ENCODE measurements at places on chromosomes 13 and 19.

GRCh38 chr13:104447348-104447747 is 1381.1 kb upstream of the SLC10A2 start:
- DNase-seq: no peak

- DNase-seq: no peak
These were observed 353.6 kb downstream of the SPRY2 start for GRCh38 chr13:79987323-79987722.

DNA sequence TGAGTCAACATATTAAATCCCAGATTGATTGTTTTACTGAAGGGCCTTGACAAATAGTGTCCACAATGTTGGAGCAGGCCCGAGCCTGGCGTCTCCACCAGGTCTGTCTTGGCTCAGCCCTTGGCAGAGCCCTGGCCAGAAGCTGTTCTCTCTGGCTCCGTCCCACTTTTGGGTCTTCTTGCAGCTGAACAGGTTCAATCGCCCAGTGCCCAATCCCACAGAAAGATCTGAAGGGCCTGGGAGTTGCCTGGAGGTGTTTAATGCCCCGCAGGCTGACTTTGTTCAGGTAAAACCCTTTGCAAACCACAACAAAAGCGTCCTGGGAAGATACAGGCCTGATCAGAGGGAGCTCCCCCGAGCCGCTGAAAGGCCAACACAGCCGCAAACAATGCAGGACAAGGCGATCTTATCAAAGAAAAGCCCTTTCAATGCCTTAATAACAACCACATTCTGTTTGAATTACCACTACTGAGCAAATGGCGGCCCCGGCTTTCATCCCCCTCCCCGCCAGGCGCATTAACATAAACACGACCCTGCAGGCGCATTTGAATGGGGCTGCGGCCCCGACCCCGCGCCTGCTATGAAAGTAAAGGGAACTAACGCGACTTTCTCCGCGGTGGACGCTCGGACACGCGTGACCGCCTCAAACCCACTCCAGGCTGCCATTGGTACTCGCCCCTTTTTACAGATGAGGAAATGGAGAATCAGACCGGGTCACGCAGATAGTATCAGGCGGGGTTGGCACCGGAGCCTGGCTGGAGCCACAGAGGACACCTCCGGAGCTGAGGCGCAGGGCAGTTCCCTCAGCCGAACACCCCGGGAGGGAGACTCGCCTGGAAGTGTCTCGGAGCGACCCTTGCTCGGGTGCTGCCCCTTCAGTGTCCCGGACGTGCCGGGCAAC is 3.1 kb downstream of the CDX2 start:
- no peak for DNase-seq

GRCh38 chr13:20990910-20991525 is 70.4 kb downstream of the LATS2 start:
- no peak for DNase-seq

DNA sequence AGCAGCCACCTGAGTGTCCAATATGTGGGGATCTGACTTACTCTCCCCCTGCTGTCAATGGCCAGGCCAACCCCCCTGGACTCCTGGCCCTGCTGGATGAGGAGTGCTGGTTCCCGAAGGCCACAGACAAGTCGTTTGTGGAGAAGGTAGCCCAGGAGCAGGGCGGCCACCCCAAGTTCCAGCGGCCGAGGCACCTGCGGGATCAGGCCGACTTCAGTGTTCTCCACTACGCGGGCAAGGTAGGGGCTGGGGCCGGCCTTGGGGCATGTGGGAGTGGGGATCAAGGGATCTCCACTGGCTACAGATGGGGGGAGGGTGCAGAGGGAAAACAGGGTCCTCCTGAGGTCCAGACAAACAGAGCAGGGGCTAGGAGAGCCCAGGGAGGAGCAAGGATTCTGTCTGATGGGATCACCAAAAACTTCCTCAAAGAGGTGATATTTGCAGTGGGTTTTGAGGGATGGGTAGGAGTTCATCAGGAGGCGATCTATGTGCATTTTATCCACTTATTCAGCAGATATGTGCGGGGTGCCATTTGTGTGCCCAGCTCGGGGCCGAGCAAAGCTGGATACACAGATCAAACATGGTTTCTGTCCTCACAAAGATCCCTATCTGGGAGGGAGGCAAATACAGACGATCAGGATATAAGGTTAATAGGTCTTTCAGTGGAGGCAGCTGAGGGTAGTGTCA is 47.2 kb downstream of the MYH14 start:
- DNase-seq: no peak

DNA sequence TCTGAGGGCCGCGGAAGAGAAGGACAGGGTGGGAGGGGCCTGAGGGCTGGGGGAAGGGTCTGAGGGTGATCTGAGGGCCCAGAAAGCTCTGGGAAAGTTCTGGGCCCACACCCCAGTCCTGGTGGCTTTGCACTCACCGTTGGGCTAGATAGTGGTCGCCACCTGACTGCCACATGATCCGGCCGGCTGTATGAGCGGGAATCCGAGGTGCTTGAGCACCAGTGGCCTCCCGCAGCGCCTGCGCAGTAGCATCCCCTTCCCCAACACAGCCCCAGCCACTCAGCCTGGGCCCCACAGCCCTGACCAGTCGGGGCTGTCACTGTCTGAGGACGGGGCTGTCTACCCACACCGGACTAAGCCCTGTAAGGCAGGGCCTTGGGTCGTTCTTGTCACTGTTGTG is 15.0 kb downstream of the PRODH2 start:
- no peak for DNase-seq

DNA sequence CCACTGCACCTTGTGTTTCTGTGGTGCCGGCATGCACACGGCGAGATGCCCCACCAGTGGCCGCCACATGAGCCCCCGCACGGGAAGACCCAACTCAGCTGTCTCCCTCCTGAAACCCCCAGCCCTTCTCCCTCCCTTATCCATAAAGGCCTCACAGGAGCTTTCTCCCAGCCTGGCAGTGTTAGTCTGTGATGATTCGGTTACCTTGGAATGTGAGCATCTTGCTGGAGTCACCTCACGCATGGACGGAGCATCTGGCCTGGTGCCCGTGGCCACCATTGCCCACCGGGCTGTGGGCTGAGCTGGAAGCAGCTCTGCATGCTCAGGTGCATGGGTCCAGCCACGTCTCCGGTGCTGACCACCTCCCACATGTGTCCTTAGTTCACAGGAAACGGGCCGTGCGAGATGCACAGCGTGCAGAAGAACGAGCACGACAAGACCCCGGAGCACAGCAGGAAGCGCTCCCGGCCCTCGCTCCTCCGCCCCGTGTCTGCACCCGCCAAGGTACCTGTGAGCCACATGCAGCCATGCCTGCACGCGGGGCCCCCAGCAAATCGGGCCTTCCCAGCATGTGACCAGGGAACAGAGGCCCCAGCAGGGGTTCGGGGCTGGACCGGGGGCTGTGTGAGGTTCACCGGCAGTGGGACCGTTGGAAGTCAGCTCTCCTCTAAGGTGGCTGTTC is 22.0 kb downstream of the SIN3B start:
- DNase-seq: peak; percentile 77

- DNase-seq: no peak
These were observed 506.2 kb downstream of the GPC5 start for GRCh38 chr13:91904597-91904996.

GRCh38 chr13:39547108-39547507 is 55.9 kb downstream of the LHFPL6 start:
- DNase-seq: no peak

DNA sequence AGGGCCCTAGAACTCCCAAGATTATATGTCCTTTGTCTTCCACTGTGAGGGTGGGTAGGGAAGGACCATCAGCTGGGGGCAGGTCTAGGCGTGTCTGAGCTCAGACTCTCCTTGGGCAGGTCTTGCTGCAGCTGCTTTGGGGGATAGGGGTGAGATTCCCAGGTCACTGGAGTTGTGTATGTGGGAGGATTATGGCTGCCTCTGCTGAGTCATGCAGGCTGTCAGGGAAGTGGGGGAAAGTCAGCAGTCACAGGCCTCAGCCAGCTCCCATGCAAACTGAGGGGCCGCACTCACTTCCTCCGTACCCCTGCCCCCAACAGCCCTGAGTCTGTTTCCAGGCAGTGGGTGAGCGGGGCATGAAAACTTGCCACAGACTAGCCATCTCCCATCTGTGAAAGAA is 600.8 kb downstream of the DIAPH3 start:
- DNase-seq: no peak

GRCh38 chr13:110109140-110109783 is 197.7 kb downstream of the COL4A1 start:
- no peak for DNase-seq

DNA sequence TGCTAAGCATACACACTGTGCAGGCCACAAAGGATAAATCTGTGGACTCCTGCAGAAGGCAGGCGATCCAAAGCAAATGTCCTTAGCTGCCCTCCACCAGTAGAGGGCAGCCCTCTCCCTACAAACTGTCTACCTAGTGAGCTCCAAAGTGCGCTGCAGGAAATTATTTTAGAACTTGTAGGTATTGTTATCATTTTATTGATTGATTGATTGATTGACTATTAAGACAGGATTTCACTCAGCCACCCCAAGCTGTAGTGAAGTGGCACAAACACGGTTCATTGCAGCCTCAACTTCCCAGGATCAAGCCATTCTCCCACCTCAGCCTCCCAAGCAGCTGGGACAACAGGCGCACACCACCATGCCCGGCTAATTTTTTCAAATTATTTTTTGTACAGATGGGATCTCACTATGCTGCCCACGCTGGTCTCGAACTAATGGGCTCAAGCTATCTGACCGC is 37.3 kb downstream of the RNF6 start:
- DNase-seq: peak; percentile 66

DNA sequence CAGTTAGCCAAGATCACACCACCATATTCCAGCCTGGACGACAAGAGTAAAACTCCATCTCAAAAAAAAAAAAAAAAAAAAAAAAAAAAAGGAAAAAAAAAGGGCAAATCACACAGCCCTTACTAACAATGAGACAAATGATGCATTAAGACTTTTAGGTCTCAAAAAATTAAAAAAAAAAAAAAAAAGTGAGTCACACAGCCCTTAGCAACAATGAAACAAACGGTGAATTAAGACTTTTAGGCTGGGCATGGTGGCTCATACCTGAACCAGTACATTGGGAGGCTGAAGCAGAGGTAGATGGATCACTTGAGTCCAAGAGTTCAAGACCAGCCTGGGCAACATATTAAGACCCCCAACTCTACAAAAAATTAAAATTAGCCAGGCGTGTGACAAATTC is 32.4 kb upstream of the EIF3G start:
- no peak for DNase-seq

- no peak for DNase-seq
These were observed 196.6 kb upstream of the GPR12 start for GRCh38 chr13:26957182-26957581.

DNA sequence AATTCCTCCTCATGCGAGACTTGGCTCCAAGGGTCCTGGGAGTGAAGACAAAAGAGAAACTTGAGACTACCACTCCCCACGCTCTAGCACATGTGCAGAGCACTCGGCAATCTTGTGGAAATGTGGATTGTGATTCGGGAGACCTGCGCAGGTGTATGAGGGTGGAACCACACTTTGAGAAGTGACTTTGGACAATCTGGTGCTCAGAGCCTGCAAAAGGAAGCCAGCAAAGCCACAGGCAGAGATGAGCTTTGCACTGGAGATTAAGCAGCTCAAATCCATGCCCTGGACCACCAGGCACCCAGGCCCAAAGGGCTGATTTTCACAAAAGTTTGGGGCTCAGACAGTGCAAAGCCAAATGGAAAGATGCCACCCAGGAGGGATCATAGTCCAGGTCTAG is 162.5 kb upstream of the TSHZ3 start:
- DNase-seq: no peak

DNA sequence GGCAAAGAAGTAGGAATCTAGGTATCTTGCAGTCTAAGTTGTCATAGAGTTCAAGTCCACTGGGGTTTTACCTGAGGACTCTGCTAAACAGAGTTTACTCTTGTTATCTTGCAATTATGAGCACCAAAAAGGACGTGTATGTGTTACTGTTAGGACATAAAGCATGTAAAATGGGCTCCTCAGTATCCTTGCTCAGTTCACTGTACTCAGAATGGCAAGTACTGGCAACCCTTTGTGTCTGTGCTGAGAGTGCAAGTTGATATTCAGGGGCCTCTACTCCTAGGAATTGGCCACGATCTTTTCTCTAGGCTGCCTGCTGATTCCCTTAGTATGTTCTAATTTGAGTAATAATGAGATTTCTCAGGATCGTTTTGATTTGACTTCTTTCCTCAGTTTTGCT is 13.3 kb downstream of the TDRD3 start:
- no peak for DNase-seq

GRCh38 chr19:57067440-57067839 is 52.3 kb upstream of the USP29 start:
- DNase-seq: no peak

- DNase-seq: peak; percentile 75
These were observed 154.2 kb upstream of the MAB21L1 start for GRCh38 chr13:35630551-35631275.

GRCh38 chr13:48562296-48563066 is 29.6 kb upstream of the RCBTB2 start:
- DNase-seq: no peak

Measured in EL (cell line).